ENCODE measurements at places on chromosomes 1 and 21. TPM values are rescaled to one million over a fixed set of nuclear protein-coding genes. Genes with fewer than 3 reads are reported as not detected.

TNFRSF8 gene
- not detected for total RNA-seq

SPOCD1 gene
- total RNA-seq = 0.11 TPM

ERICH3 gene
- not detected for total RNA-seq

S100A2 gene
- not detected for total RNA-seq

DNA sequence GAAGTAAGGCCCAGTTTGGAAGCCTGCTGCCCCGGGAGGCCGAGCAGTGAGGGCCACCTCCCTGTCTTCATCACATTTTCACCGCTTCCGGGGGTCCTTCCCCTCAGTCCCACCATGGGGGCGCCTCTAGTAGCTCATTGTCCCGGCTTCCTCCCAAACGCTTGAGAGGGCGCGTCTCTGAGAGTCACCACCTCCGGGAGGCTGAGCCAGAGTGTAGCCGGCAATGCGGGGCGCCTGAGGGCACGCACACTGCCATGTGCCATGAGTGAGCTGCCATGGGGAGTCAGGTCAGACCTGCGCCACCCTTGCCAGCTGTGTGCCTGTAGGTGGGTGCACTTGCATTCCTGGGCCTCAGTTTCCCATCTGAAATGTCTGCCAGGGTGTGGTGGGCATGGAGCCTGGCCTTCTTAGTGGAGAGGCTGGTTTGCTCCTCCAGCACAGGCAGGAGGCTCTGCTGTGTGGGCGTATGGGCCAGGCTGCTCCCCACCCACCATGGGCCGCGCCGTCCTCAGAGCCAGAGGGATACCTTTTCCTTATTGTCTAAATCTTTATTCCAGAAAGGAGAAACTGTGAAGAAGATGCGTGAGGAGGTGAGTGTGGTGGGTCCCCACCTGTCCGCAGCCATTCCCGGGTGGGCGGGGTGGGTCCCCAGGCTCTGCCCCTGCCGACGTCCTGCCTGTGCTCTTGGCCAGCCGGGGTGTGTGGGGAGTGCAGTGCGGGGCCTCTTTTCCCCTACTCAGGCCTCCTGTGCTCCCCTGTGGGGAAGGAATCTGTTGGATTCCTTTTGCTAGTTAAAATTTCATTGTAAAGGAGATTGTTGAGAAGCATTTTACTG is 81.3 kb upstream of the COL6A1 start:
- no peaks in the 10 kb centered on the region for H3K27me3 ChIP-seq
- no peak for DNase-seq
- H3K27ac ChIP-seq = no peak overlapping the region
- no peaks in the 10 kb centered on the region for H3K4me1 ChIP-seq

GRCh38 chr1:189654906-189655305 is 822.8 kb downstream of the BRINP3 start:
- no peaks in the 10 kb centered on the region for H3K36me3 ChIP-seq
- no peak for DNase-seq
- H3K27me3 ChIP-seq = no peaks in the 10 kb centered on the region
- no peak overlapping the region for H3K4me3 ChIP-seq
- H3K4me1 ChIP-seq = no peaks in the 10 kb centered on the region

- peaks cover 29% of the 10 kb centered on the region for H3K4me1 ChIP-seq
- H3K27me3 ChIP-seq = no peaks in the 10 kb centered on the region
- peaks cover 42% of the 10 kb centered on the region for H3K36me3 ChIP-seq
- no peak for DNase-seq
Measured at GRCh38 chr1:160606611-160607010, 27.3 kb upstream of the CD84 start.

DNA sequence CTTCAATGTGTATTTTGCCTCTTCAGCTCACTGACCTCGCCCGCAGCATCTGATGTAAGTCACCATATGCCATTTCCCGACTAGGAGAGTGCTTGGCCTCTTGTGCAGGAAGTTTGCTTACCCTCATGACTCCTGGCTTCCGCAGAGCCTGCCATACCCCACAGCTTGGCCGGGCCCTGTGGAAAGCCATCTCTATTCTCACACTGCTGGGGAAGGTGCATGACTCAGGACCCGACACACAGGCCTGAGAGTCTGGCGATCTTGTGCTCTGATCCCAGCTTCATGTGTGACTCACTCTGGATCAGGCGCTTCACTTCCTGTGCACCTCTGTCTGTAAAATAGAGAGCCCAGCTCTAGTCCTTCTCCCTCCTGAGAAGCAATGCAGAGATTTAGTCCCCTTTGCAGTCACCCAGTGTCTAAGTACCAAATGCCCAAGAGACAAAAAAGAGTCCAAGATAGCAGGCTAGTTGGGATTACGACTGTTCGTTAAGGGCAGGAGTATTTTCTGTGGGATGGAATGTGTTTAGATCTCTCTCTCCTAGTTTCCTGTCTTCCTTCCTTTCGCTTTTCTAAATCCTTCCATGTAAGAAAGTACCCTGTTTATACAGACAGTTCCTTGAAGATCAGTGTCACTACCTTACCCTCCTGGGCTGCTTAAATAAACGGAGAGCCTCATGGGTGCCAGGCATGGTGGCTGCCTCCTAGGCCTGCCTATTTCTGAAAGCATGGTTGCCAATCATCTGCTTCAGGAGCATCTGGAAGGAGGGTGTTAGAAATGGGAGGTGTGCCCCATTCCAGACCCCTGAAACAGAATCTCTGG is 62.8 kb upstream of the KIF26B start:
- DNase-seq = no peak
- H3K4me3 ChIP-seq = no peak overlapping the region
- no peaks in the 10 kb centered on the region for H3K36me3 ChIP-seq
- H3K27ac ChIP-seq = no peak overlapping the region
- no peaks in the 10 kb centered on the region for H3K27me3 ChIP-seq
- H3K4me1 ChIP-seq = no peaks in the 10 kb centered on the region

DNA sequence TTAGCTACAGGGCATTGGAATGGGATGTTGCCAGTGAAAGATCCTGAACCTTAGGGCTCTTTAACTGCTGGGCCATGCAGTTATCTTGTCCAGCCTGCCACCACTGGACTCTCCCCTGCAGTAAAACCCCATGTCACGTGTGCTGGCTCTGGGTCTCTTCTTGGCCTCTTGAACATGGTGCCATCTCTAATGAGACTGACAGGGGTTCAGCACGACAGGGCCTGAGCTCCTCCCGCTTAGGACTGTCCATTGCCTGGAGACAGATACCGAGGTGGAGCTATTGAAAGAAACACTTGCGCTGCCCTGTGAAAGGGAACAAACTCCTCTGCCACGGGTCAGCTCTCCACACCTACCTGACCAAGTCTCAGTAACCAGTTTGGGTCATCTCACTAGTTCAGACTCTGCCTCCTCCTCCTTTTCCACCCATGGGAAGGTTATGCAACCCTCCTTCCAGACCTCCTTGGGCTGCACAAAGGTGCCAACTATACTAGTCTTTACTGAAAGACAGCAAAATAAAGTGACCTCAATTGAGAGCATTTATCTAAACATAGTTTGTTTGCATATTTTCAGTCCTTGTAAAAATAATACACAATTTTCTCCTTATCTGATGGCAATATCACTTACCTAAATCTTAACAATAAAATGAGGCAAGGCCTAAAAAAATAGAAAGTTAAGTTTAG is 66.0 kb downstream of the GNG12 start:
- peaks cover 9% of the 10 kb centered on the region for H3K27me3 ChIP-seq
- no peak overlapping the region for H3K27ac ChIP-seq
- H3K4me3 ChIP-seq = no peak overlapping the region
- no peaks in the 10 kb centered on the region for H3K36me3 ChIP-seq
- peaks cover 6% of the 10 kb centered on the region for H3K4me1 ChIP-seq

GRCh38 chr1:214685906-214686305 is 82.9 kb downstream of the CENPF start:
- H3K36me3 ChIP-seq = no peaks in the 10 kb centered on the region
- H3K4me1 ChIP-seq = no peaks in the 10 kb centered on the region
- no peak for DNase-seq

GRCh38 chr1:156936191-156936590 is 15.8 kb downstream of the LRRC71 start:
- no peak overlapping the region for H3K4me3 ChIP-seq
- peaks cover 20% of the 10 kb centered on the region for H3K36me3 ChIP-seq
- no peaks in the 10 kb centered on the region for H3K27me3 ChIP-seq
- H3K4me1 ChIP-seq = no peaks in the 10 kb centered on the region
- DNase-seq = no peak

GRCh38 chr1:151981178-151981525 is 12.5 kb downstream of the S100A10 start:
- no peak overlapping the region for H3K27ac ChIP-seq
- H3K36me3 ChIP-seq = peaks cover 54% of the 10 kb centered on the region
- H3K4me1 ChIP-seq = peaks cover 19% of the 10 kb centered on the region
